T follicular helper cell (primary cell): ENCODE measurements at places on chromosomes 5 and 9.
A peak's percentile ranks its signal among the peaks of the same experiment; 100 is the strongest.

DNA sequence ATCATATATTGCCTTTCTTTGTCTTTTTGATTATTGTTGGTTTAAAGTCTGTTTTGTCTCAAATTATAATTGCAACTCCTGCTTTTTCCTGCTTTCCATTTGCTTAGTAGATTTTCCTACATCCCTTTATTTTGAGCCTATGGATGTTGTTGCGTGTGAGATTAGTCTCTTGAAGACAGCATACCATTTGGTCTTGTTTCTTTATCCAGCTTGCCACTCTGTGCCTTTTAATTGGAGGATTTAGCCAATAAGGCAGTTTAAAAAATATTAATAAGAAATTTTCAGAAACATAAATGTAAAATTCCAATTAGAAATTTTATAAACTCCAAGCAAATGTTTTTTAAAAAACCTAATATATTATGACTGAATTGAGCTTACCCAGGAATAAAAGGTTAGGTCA is 24.0 kb downstream of the BTNL8 start:
- no peak for DNase-seq

DNA sequence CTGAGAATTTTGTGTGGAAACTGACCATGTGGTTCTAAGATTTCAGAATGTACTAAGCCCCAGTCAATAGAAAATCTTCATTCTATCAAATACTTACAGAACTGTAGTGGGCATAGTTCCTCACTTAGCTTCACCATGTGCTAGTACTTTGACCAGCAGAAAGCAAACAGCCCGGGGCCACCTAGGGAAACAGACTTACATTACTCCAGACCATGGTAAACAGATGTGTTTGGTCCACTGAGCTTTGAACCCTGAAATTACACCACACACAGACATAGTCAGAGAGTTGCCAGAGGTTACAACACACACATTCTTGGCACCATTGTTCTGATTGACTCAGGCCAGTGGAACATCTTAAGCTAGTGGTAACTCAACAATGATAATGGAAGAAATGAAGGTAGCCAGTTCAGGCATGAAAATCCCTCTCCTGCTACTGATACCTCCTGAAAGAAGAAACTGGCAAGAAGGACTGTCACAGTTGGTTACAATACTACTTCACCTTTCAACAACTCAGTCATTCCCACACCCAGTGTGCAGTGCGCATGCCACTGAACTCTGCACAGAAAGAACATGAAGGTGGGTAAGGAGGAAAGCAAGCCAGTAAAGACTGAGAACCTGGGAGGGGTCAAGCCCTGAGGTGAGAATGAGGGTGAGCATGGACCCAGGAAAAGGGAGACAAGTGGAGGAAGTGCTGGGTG is 18.7 kb upstream of the LECT2 start:
- no peak for DNase-seq

- no peak for DNase-seq
These were observed 84.1 kb downstream of the FEM1C start for GRCh38 chr5:115460472-115460871.

- DNase-seq: no peak
These were observed 126.6 kb upstream of the BASP1 start for GRCh38 chr5:17090839-17091238.

- no peak for DNase-seq
These were observed 33.9 kb downstream of the AHRR start for GRCh38 chr5:355379-355935.

DNA sequence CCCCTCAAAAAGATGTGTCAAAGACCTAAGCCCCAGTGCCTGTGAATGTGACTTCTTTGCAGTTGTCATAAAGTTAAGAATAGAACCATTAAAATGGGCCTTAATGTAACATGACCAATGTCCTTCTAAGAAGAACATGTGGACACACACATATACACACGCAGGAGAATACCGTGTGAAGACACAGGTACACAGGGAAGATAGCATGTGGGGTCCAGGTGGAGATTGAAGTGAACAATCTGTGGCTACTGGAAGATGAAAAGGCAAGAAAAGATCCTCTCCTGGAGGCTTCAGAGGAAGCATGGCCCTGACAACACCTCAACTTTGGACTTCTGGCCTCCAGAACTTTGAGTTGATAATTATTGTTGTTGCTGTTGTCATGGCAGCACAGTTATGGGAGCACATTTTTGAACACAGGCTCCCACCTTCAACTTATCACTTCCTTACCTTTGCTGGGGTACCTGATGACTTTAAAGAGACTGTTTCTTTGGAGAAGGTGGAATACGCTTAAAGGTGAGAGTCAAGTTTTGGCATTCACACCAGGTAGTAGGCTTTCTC is 123.5 kb upstream of the ADCY2 start:
- DNase-seq: no peak

- DNase-seq: no peak
These were observed 10.3 kb upstream of the AK1 start for GRCh38 chr9:127887792-127888191.

DNA sequence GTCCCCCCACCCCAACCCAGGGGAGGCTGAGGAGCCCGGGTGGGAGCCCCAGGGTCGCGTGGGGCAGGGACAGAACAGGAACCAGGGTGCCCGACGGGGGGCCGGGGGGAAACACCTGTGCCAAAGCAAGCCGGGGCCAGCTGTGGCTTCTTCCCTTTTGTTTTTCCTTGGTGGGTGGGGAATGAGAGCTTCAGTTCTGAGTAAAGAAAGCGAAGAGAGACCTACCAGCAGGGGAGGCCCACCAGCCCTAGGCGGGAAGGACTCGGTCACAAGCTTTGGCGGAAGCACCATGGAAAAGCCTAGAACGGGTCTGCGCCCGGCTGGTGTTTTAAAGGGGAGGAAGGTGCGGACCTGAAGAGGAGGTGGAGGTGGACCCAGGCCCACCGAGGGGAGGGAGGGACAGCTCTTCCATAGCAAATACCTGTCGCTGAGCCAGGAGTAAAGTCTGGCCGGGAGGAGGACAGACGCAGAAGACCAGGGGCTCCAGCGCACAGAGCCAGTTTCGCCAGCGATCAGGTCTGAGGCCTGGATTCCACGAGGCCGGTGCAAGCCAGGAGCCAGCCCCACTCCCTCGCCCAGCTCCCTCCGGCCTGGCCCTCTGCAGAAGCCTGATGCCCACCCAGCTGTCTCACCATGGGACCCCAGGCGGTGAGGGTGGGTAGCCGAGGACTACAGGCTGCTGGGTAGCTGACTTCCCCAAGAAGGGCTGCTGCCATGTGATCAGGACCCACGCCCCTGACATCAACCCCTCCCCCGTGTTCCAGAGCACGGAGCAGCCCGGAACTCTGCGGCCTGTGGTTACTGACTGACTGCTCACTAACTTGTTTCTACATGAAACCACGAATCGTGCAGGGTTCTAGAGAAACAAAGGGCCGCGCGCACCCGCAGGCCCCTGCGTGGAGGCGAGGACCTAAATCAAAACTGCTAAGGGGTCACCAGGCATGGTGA is 849 bp upstream of the MGAT1 start:
- peak; percentile 66 for DNase-seq

GRCh38 chr9:93298498-93299417 is 114.8 kb downstream of the WNK2 start:
- DNase-seq: no peak

DNA sequence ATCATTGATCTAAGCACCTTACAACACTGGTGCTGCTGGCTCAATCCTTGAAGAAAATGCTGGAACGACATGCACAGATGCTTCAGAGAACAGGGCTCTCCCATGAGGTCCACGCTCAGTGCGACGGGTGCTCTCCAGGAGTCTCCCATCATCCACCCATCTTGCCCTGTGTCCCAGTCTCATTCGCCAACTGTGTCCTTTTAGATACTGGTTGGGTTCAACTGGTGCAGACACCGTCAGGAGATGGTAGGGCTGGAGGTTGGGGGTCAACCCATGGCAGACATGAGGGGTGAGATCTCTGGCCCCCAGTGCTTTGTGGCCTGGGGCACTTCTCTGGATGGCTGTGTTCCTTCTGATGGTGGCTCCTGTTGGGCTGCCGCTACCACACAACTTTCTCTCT is 1.6 kb upstream of the OBP2B start:
- DNase-seq: no peak

GRCh38 chr9:16475257-16475656 is 395.2 kb downstream of the BNC2 start:
- no peak for DNase-seq

DNA sequence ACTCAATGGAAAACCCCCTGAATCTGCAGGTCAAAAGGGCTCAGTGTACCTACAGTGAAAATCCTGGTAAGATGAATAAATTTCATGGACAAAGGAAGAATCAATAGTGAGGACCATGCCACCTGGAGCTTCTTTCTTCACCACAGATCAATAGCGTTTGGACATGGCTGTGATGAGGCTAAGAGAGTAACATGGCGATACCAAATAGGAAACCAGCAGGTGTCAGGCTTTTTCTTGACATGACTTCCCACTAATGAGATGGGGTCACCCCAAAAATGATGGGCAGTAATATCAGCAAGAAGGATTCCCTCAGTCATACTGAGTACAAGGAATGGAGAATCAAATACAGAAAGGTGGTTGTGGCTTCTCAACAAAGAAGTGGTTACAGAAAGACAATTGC is 208.5 kb upstream of the PLPPR1 start:
- DNase-seq: no peak

DNA sequence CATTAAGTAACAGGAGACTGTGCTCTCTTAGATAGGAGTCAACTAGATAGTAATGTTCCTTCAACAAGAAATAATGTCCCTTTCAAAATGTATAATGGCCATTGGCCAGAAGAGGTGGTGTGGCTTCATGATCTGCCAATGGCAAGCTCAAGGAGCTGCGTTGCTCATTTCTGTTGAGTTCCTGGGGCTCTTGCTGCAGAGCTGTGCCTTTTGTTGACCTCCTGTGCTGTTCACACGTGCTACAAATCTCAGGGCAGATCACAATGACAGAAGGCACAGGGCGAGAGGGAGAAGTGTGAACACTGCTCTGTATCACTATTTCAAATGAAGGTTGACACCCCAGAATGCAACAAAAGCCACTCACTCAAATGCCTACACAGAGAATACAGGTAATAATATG is 16.0 kb upstream of the TBC1D2 start:
- DNase-seq: no peak

DNA sequence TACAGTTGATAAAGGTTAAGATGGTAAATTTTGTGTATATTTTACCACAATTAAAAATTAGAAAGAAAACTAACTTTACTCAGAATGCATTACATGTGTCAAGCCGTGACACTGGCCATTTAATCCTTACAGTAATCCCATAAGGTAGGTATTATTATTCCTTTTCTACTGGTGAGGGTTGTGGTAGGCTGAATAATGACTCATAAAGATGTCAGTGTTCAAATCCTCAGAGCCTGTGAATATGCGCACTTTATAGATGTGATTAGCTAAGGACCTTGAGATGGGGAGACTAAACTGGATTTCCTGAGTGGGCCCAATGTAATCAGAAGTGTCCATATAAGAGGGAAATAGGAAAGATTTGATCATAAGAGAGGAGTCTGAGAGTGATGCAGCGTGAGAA is 288.1 kb downstream of the TMEM167A start:
- no peak for DNase-seq

- no peak for DNase-seq
These were observed at the start of gene CER1 for GRCh38 chr9:14722391-14723035. Gene CER1 (minus strand): TSS chr9:14722733. CDS start chr9:14722672, 61 bp downstream.

DNA sequence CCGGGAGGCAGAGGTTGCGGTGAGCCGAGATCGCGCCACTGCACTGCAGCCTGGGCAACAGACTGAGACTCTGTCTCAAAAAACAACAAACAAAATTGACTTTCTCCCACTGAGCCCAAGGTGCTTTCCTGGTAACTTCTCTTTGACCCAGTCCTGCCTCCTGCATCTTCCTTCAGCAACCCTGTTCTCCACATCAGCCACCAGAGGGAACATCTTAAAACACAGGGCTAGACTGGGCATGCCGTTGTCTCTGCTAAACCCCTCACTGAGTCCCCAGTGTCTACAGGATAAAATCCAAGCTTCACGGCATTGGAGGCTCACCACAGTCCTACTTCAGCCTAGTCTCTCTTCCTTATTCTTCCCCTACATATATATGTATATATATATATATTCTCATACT is 39.8 kb upstream of the KCNMB1 start:
- no peak for DNase-seq

- no peak for DNase-seq
These were observed 208.9 kb upstream of the PRR16 start for GRCh38 chr5:120255214-120255613.

- DNase-seq: no peak
These were observed 193.0 kb downstream of the DMAC1 start for GRCh38 chr9:7606591-7606990.

DNA sequence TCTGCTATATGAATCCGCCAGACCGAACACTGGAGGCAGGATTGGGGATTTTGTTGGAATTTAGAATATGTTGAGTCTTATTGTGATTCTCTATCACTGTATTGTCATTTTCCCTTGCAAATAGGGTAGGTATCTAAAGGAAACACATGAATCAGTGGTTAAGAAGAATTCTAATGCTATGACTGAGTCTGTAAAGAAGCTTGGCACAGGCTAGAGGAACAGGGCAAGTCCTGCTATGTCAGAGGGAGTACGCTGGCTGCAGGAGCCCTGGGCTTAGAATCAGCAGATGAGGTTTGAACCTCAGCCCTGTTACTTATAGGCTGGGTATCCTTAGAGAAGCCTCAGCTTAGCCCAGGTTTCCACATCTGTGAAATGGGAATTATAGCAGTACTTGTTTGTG is 198.1 kb downstream of the NR3C1 start:
- no peak for DNase-seq

- DNase-seq: no peak
These were observed 17.5 kb downstream of the TNIP1 start for GRCh38 chr5:151063142-151063989.

GRCh38 chr5:40010436-40010835 is 585.7 kb upstream of the DAB2 start:
- DNase-seq: no peak

DNA sequence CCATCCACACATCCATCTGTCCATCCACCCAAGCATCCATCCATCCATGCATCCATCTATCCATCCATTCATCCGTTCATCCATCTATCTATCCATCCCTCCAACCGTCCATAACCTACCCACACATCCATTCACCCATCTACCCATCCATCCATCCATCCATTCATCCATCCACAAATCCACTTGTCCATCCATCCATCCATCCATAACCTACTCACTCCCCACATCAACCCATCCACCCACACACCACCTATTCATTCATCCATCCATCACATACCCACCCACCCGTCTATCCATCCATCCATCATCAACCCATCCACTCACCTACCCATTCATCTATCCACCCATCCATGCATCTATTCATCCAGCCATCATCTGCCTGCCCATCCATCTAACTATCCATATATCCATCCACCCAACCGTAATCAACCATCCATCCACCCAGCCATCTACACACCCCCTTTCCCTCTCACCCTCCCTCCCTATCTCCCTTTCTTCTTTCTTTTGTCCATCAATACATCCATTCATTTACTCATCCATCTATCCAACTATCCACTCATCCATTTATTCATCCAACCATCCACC is 43.6 kb upstream of the CLPTM1L start:
- DNase-seq: no peak
